HEK293T (cell line): ENCODE measurements at places on chromosomes 3 and 15.

- no peak for DNase-seq
These were observed 664 bp upstream of the LARP6 start for GRCh38 chr15:70854666-70854976.

GRCh38 chr3:131933665-131934064 is 101.1 kb downstream of the CPNE4 start:
- DNase-seq: no peak

DNA sequence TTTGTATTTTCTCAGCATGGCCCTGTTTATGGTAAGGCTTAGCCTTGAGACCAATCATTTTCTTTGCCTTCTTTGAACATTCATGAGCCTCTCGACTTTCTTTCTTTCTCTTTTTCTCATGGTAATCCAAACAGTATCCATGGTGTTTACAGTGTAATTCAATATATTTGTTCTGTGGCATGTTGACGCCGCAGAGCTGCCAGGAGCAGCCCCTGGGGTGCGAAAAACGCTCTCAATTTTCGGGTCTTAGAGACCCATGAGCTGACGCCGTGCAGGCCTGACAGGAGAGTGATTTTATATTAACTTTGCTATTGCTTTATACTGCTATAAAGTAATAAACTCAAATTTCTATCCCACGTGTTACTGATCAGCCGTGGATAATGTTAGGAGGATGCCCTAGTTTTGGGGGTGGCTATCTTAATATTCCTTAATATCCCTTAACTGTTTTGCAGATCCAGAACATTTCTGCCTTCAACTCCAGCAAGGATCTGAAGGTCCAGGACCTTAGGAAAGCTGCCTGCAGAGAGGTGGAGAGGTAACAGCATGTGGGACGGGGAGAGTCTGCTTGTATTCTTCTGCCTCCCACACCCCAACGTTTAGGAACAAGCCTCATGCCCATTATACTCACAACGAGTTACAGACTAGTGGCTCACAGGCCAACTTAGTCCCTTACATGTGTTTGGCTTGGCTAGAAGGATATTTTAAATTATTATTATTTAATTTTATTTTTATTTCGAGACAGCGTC is 29.3 kb upstream of the MYO1E start:
- no peak for DNase-seq

GRCh38 chr3:144963810-144964209 is 992.2 kb downstream of the DIPK2A start:
- DNase-seq: no peak

GRCh38 chr15:75049392-75049791 is 26.0 kb downstream of the PPCDC start:
- DNase-seq: no peak

DNA sequence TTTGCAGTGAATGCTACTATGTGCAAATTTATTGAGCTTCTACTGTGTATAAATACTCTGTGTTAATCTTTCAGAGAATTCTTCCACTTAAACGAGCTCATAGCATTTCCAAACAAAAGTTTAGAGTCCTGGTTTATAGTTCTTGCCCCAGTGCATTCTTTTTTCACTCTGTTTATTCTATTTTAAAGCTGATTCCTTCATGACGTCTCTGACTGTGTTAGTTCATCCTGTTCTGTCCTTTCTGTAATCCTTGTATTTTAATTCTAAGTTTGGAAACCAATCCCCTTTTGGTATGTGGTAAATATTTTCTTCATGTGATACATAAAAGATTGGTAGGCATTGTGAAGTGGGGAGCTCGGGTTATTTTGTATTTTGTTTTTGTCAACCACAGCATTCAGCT is 18.7 kb downstream of the P2RY14 start:
- no peak for DNase-seq

DNA sequence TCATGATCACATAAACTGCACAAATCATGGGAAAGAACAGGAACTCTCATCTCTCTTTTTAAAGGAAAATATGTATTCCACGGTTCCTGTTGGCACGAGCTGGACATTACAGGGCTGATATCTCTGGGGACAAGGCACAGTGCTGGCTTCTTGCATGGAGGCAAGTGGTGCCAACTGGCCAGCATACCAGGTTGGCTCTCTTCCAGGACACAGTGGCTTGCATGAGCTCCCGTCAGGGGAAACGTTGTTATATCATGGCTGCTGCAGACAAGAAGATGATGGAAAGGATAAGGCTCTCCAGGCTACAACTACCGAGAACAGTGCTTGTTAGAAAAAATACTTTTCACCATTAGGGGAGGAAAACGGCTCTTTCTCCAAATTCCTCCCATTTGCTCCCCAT is 283.9 kb downstream of the RORA start:
- no peak for DNase-seq
